CD4-positive, alpha-beta T cell (primary cell): ENCODE measurements at places on chromosomes 5 and 9. TPM values are rescaled to one million over a fixed set of nuclear protein-coding genes. Genes with fewer than 3 reads are reported as not detected.

GRCh38 chr5:170562875-170563228 is 59.0 kb downstream of the KCNIP1 start:
- no peak overlapping the region for H3K27ac ChIP-seq
- DNase-seq = no peak
- peaks cover 9% of the 10 kb centered on the region for H3K27me3 ChIP-seq
- no peaks in the 10 kb centered on the region for H3K4me1 ChIP-seq
- H3K36me3 ChIP-seq = no peaks in the 10 kb centered on the region

ENTREP1 gene
- 0.08 TPM for total RNA-seq

- DNase-seq = no peak
- no peak overlapping the region for H3K4me3 ChIP-seq
- H3K27ac ChIP-seq = no peak overlapping the region
- no peaks in the 10 kb centered on the region for H3K27me3 ChIP-seq
- H3K4me1 ChIP-seq = no peaks in the 10 kb centered on the region
Measured at GRCh38 chr5:142661957-142662356, 23.9 kb downstream of the FGF1 start.

- no peak overlapping the region for H3K27ac ChIP-seq
- no peaks in the 10 kb centered on the region for H3K36me3 ChIP-seq
- no peaks in the 10 kb centered on the region for H3K4me1 ChIP-seq
- no peaks in the 10 kb centered on the region for H3K27me3 ChIP-seq
- no peak overlapping the region for H3K4me3 ChIP-seq
Measured at GRCh38 chr9:27482709-27483108, 41.4 kb upstream of the IFNK start.

PCDHGA4 gene
- total RNA-seq = 0.08 TPM

GCNT4 gene
- total RNA-seq = 7.4 TPM

BARHL1 gene
- total RNA-seq = not detected

DNA sequence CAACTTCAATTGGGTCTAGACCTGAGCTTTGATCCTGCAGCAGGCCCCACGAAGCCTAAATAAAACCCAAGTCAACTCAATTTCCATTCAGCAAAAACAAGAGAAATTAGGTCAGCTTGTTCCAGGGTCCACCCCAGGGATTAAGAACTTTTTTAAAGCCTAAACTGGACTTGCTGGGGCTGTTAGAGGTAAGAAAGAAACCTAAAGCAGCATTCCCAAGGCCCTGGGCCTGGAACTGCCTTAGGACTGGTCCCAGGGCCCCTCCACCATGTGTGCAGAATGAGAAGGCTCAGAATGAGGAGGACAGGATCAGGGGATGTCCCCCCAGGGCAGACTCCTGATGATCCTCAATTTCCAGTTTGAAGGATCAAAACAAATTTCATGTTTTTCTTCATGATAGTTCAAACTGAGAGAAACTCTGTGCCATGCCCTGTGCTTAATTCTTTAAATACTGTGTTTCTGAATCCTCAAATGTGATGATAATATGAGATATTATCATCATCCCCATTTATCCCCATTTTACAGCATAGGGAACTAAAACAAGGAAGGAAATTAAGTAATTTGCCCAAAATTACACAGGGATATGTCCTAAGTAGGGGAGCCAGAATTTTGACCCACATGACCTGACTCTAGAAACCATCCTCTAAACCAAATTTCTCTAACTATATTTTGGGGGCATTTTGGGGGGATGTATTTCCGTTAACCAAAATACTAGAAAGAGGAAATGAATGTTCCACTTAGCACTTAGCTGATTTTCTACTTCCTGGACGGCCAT is 64.5 kb downstream of the DENND1A start:
- H3K27ac ChIP-seq = no peak overlapping the region
- H3K27me3 ChIP-seq = no peaks in the 10 kb centered on the region
- peaks cover 7% of the 10 kb centered on the region for H3K4me1 ChIP-seq
- DNase-seq = no peak

PCDHB12 gene
- total RNA-seq = not detected

GPR151 gene
- not detected for total RNA-seq

DNA sequence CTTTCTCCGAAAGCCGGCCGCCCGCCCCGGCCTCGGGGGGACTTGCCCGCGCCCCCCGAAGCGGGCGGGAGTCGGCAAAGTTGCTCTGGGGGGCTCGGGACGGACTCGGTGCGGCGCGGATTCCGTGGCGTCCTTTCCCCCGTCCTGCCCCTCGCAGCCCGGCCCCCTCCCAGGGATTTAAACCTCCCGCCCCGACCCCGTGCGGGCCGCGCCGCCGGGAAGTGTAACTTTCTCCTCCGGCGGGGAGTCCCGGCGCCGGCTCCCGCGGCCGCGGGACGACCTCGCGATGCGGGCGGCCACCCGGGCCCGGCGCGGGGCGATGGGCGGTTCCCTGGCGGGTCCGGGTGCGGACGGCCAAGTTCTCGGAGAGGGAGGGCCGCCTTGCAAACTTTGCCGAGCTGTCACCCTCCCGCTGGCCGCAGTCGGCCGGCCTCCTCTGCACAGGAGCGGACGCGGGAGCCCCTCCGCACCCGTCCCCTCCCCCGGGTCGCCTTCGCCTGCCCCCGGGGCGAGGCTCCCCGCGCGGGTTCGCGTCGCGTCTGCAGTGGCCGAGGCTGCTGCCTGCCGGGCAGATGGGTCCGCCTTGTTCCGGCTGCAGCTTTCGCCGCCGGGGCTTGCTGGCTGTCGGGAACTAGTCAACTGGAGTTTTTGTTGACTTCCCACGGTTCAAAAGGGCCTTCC is 732 bp downstream of the PBX3 start:
- DNase-seq = peak; percentile 4
- H3K27me3 ChIP-seq = no peaks in the 10 kb centered on the region
- H3K4me3 ChIP-seq = peak overlapping the region; percentile 65
- no peaks in the 10 kb centered on the region for H3K36me3 ChIP-seq
- peaks cover 15% of the 10 kb centered on the region for H3K4me1 ChIP-seq

GRCh38 chr9:133331641-133332380 is 4.2 kb downstream of the SURF6 start:
- H3K27me3 ChIP-seq = no peaks in the 10 kb centered on the region
- no peak overlapping the region for H3K4me3 ChIP-seq
- peaks cover 35% of the 10 kb centered on the region for H3K4me1 ChIP-seq
- H3K27ac ChIP-seq = no peak overlapping the region
- no peak for DNase-seq

GRCh38 chr5:137880313-137880712 is 8.9 kb upstream of the PKD2L2 start:
- no peak for DNase-seq
- H3K27me3 ChIP-seq = no peaks in the 10 kb centered on the region
- no peak overlapping the region for H3K4me3 ChIP-seq
- H3K4me1 ChIP-seq = no peaks in the 10 kb centered on the region

RGS7BP gene
- not detected for total RNA-seq

DNA sequence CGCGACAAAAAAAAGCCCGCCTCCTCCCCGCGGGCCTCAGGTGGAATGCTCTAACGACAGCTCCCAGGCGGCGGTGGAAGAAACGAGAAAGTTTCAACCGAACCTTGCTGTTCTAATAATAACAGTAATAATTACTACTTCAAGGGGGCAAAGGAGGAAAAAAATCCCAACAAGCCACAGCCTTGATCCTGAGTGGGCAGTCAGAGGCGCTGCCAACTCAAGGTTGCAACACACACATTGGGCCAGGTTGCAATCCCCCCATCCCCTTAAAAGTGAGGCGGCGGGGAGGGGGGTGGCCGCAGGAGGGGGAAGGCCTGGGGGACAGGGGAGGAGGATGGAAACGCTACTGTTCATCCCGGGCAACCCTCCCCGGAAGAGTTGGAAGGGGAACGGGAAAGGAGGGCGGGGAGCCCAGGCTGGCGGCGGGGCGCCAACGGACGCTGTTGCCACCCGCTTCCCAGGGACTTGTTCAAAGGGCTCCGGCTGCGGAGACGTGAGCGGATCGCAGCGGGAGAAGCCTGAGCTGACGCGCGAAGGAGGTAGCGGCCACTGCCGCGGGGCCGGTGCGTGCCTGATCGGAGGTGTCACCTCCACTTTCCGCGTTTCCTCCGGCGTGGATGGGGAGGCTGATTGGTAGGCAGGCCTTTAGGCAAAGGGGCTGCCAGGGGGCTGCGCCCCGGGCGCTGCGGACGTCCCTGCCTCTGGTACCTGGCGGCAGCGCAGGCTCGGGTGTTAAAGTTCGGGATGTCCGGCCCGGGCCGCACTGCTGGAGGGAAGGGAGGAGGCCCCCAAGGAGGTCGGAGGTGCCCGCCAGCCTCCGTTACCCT is 647 bp downstream of the SMARCA2 start:
- peak overlapping the region; percentile 84 for H3K4me3 ChIP-seq
- no peaks in the 10 kb centered on the region for H3K36me3 ChIP-seq
- peak overlapping the region; percentile 91 for H3K27ac ChIP-seq
- no peaks in the 10 kb centered on the region for H3K27me3 ChIP-seq

MSMP gene
- not detected for total RNA-seq

DNA sequence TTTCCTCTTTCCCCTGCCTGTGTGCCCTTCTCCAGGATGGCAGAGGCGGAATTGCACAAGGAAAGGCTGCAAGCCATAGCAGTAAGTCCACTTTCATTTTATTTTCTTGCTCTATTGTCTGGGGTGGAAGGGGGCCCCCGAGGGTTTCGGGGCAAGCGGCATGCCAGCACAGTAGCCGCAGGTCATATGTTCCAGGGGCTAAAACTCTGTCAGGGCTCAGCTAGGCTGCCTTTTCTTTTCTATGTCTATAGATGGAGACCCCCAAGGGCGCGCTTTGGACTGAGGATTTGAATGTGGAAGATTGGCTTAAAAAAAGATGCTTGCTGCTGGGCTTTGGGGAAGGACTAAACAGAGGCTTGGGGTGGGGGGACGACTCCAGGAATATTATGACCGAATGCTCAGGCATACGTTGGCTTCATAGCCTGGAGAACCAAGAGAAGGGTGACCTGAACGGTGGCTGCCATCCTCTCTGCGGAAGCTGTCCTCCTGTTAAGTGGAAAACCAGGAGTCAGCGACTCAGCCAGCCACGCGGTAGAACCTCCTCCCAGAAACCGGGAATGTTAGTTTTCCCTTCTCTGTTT is 545 bp downstream of the PALM2AKAP2 start:
- H3K36me3 ChIP-seq = no peaks in the 10 kb centered on the region
- no peaks in the 10 kb centered on the region for H3K4me1 ChIP-seq
- H3K27ac ChIP-seq = no peak overlapping the region
- H3K27me3 ChIP-seq = peaks cover 19% of the 10 kb centered on the region
- H3K4me3 ChIP-seq = no peak overlapping the region
- no peak for DNase-seq

DNA sequence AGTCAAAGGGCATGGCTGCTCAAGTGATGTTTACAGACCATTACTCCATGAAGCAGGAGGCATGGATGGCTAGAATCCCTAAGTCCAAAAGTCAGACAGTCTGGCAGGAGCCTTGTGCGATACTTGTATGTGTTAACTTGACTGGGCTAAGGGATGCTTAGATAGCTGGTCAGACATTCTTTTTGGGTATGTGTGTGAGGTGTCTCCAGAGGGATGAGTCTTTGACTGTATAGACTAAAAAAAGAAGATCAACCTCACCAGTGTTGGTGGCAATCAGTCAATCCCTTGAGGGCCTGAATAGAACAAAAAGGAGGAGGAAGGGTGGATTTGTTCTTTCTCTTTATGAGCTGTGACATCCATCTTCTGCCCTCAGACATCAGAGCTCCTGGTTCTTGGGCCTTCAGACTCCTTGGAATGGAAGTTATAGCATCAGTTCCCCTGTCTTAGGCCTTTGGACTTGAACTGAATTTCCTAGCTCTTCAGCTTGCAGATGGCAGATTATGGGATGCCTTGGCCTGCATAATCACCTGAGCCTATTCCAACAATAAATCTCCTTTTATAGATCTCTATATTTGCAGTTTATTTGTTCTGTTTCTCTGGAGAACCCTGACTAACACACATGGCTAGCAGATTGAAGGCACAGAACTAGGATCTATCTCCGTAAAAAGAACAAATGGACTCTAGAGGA is 9.7 kb upstream of the HSPB3 start:
- H3K4me1 ChIP-seq = no peaks in the 10 kb centered on the region
- DNase-seq = no peak
- no peaks in the 10 kb centered on the region for H3K27me3 ChIP-seq

GRCh38 chr9:116202219-116202912 is 48.8 kb downstream of the PAPPA start:
- peaks cover 3% of the 10 kb centered on the region for H3K27me3 ChIP-seq
- no peak for DNase-seq
- no peak overlapping the region for H3K27ac ChIP-seq
- H3K4me1 ChIP-seq = no peaks in the 10 kb centered on the region

DNA sequence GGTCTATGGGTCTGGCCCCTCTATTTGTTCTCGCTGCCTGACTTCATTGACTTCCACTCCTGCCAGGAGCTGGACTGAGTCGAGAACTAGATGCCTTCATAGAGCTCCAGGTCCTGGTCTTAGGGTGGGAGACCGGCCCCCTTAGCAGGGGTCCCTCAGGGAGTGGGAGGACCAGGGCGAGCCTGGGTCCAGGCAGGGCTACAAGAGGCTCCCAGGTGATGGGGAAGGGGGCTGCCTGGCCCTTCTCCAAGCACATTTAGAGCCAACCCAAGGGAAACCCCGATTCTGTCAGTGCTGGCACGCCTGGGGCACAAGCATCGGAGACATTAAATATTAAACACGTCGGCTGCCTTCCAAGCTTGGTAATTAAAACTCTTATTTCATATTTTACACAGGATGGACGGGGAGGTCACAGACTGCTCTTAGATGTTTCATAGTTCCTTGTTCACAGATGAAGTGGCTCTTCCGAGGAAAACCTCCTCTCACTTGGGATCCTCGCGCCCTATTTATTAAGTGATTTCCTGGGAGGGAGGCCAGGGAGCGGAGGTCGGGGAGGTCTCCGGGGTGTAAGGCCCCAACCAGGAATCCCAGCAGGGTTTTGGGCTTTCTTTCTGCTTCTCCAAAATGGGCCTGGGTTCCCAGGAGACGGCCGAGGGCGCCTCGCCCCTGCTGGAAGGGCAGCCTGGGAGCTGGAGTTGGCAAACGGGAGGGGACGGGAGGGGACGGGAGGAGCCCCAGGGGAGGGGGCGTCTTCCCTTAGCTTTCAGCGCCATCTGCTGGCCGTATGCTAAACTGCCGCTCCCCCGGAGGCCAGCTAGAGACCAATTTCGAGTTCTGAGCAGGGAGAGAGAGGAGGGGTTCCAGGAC is 23.4 kb upstream of the ZBTB43 start:
- peak; percentile 75 for DNase-seq
- no peaks in the 10 kb centered on the region for H3K36me3 ChIP-seq
- H3K4me1 ChIP-seq = peaks cover 3% of the 10 kb centered on the region
- no peak overlapping the region for H3K27ac ChIP-seq

HMGXB3 gene
- 27.4 TPM for total RNA-seq

- no peaks in the 10 kb centered on the region for H3K27me3 ChIP-seq
- H3K4me3 ChIP-seq = no peak overlapping the region
- no peak for DNase-seq
- no peak overlapping the region for H3K27ac ChIP-seq
Measured at GRCh38 chr9:88776717-88777497, 214.4 kb upstream of the S1PR3 start.

SPINK6 gene
- not detected for total RNA-seq

GPX3 gene
- total RNA-seq = 0.58 TPM

SLC36A2 gene
- not detected for total RNA-seq

DNA sequence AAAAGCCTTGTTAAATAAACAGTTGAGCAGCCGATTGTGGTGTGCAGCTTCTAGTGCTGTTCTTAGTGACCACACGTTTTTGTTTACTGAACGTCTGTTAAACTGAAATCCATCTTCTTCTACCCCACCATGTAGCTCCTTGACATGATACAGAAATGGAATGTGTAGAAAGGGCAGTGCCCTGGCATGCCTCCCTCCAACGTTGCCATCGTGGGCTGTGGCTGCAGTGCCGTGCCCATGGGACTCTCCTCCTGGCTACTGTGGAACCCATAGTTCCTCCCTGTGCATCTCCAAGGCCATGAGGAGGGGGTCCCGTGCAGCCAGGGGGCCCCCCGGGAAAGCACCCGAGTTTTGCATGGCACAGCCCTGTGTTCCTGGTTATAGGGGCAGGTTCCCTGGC is 23.3 kb upstream of the TGFBI start:
- H3K27me3 ChIP-seq = no peaks in the 10 kb centered on the region
- no peak overlapping the region for H3K4me3 ChIP-seq
- no peak for DNase-seq
- no peak overlapping the region for H3K27ac ChIP-seq
- peaks cover 2% of the 10 kb centered on the region for H3K4me1 ChIP-seq

CCL21 gene
- total RNA-seq = not detected
